ENCODE measurements at places on chromosomes 2 and 18.

- DNase-seq: no peak
Measured at GRCh38 chr2:157404363-157404762, 39.5 kb downstream of the CYTIP start.

GRCh38 chr18:50277942-50278341 lies 3.4 kb downstream of the MBD1 start:
- peak; percentile 42 for DNase-seq

DNA sequence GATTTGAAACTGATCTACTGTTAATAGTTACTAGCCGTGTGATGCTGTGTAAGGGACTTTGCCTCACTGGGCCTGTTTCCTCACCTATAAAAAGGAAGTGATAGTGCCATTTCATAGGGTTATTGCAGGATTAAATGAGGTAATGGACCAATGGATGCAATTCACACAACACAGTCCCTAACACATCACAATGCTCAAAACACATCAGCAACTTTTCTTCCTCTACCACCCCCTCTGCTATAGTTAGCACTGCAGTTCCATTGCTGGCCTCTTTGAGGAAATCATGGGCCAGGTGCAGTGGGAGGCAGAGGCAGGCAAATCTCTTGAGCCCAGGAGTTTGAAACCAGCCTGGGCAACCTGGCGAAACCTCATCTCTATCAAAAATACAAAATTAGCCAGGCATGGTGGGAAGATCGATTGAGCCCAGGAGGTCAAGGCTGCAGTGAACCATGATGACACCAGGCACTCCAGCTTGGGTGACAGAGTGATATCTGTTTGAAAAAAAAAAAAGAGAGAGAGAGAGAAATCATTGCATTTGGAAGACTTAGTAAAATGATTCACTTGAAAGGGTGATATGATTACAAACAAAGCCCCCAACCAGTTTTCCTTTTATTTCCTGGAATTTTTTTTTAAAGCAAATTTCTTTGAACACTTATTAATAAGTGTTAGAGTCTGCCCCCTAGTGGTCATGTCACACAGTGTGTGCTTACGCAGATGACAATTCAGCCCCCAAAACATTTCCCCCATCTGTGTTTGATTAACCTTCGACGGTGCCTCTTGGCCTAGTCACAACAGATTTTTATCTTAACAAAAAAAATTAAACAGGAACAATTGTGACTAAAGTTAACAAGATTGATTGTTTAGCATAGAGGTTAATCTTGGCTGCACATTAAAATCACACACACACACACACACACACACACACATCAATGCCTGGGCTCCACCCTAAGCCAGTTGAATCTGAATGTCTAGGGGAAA lies 88.6 kb upstream of the BCL11A start:
- DNase-seq: peak; percentile 49

DNA sequence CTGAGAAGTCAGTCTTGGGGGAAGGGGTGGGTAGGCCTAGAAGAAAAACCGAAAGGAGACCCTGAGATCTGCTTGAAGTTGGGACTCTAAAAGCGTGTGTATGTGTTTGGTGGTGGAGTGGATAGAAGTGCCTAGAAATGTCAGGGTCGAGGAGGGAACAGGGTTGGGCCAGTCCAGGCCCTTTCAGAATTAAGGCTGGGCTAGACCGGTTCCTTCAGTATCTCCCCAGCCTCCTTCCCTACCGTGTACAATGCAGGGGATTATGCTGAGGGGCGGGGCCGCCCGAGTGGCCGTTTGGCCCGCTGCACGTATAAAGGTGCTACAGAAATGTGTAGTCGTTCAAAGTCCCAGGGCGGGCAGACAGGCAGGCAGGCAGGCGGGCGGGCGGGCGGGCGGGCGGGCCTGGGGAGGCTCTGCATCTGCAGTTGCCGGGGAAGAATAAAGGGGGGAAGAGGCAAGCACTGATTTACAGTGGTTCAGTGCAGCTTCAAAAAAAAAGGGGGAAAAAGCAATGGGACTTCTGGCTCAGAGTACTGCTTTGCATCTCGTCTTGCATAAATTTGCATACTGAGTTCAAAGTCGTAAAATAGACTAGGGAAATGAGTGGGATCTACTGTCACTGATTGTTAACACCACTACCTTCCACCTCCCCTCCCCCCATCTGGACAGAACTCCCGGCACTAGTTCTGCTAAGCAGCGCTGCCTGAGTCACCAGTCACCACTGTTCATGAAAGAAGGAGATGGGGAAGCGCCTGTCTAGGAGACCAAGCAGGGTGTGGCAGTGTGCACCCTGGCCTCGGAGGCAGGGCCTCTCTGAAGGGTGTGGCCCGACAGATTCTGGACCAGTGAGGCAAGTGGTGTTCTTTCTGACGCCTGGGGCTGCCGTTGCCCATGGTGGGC lies 3.6 kb downstream of the IGFBP2 start:
- peak; percentile 72 for DNase-seq

GRCh38 chr2:16526193-16526592 lies 139.4 kb downstream of the CYRIA start:
- DNase-seq: no peak

GRCh38 chr2:36337354-36337753 lies 18.2 kb upstream of the CRIM1 start:
- DNase-seq: no peak

- peak; percentile 83 for DNase-seq
Measured at GRCh38 chr18:59640721-59641120, 56.5 kb downstream of the CCBE1 start.

GRCh38 chr2:129859175-129859574 lies 120.3 kb upstream of the RAB6C start:
- peak; percentile 5 for DNase-seq

DNA sequence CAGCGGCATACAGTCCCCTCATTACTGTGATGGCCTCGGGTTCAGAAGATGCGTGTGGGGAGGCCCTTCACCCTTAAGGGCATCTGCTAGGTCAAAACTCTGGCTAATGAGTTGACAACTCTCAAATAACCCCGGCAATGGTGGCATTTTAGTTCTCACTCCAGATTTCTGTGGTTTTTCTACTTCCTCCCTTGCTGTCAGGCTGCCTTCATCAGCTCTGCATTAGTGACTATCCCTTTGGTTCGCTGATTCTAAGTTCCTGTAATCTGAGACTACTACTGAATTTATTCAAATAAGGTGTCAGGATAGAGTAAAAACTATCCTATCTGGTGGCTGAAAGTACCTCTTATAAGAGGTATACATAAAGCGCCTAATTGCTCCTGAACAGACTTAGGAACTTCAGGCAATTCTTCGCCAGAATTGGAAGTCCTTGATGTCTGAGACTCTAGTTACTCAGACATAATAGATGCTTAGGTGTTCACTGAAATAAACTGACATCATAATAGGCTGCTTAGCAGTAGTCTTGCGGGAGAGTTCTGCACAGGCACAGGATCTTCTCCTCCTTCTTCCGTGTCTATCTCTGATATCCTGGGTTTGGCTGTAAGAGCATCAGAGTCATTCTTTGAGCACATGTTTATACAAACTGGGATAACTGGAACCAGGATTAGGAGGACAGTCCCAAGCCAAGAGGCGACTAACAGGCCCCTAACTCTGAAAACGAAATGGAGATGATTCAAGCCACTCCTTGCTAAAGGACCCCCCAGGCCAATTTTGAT lies 194.5 kb downstream of the DNER start:
- DNase-seq: no peak

DNA sequence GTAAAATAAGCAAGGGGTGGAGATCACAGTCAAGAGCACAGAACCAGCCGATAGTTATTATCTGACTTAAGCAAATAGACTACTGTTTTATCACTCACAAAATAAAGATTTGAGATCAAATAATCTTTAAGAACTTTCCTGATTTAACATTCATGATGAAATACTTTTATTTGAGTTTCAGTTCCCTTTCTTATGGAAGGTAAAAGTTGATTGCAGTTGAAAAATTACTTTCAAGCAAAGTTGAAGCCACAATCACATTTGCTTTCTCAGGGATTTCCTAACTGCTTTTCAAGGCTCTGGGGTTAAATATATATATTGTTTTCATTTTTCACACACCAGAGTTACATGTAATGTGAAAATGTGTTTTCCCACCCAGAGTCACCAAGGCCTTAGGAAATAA lies 599.5 kb downstream of the KCNJ3 start:
- DNase-seq: no peak

DNA sequence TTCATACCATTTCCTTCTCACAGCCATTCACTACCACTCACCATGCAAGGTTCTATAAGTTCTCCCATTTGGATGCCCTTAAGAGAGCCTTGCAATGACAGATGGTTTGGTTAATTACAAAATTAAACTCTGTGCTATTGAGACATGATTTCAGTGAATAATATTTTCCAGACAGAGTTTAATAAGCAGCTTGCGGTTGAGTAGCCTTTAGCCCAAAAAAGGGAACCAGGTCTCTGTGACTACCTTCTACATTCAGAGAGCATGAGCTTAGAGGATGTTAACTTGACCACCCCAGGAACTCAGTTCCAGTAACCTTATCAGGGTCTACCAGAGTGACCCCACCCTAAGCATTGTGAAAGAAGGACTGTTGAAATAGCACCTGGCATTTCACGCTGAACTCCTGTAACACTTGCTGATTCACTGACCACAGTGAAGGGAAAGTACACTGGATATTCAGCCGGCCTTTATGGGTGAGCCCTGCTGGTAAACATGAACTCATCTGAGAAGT lies 1173.1 kb upstream of the ZEB2 start:
- DNase-seq: peak; percentile 40

GRCh38 chr2:222241128-222241870 lies 57.5 kb downstream of the PAX3 start:
- no peak for DNase-seq

DNA sequence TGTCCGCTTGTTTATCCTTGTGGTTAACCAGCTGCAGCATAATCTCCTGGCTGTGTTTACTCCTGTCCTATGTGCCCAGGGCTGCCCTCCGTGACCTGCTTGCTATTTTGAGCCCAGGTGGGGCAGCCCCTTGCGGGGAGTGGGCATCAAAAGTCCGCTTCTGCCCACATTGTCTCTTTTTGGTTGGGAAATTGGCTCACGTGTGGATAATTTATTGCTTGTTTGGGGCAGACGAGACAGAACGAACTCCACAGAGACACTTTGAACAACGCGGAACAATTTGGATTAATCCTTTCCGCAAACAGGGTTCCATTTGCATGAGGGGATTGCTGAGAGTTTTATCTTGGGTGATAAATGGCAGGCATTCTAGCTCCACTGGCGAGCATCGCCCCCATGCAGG lies 8.1 kb upstream of the CXCR4 start:
- DNase-seq: no peak

DNA sequence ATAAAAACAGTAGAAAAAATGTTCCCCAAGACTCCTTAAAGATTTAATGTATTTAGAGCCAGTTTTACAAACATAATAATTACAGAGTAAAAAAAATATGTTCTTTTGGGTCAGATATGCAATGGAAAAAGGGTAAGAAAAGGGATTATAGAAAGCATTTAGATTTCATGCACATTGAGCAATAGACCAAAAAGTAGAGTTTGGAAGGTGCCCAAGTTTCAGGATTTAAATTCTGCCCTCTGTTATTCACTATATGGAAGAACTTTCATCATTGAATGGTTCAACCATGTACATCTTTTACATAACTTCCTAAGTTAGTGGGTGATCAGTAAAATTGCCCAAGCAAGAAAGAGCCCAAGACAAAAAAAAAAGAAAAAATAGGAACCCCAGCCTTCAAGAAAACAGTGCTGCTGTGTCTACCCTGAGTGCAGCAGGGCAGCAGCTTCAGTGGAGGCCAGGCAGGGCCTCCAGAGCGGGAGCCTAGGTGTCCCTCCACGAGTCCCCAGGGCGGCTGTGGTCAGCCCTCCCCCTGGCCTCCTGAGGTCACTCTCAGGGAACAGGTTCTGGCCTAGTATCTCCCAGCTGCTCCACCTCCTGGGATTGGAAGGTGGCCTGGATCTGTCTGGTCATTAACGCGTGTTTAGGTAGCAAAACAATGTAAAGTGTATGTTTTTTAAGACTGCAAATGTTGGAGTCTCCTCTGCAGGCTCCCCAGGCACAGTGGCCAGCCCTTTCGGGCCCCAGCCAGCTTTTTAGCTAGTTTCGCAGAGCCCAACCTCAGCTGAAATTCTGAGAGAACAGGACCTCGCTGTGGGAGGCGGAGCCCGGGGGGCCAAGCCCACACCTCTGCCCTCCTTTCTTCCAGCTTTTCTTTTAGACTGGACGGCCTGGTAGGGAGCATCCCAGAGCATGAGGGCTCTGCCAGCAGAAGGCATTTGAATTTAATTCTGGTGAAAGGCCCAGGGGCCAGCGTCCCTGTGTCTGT lies 77.3 kb downstream of the TEX51 start:
- DNase-seq: no peak

GRCh38 chr2:203960811-203961210 lies 24.2 kb downstream of the ICOS start:
- peak; percentile 20 for DNase-seq

DNA sequence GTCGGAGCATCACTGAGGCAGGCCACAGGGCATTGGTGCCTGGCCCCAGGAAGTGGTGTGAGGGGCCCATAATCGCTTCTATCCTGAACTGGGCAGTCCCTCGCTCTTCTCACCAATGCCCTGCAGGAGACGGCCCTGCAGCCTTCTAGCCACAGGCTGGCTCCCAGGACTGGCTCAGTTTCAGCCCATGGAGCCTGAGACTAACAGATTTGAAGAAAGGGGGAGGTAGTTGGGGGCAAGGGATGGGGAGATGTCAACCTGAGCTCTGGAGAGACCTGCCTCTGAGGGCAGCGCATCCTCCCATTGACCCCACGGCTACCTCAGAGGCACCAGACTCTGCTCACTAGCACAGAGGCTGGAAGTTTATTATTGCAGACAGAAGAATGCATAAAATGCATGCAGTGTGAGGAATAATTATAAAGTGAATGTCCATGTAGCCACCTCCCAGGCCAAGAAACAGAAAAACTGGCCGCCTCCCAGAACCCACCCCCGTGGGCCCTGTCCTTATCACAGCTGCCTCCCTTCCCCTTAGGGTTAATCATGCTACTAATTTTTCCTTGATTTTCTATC lies 1.4 kb downstream of the TOGARAM2 start:
- peak; percentile 33 for DNase-seq

DNA sequence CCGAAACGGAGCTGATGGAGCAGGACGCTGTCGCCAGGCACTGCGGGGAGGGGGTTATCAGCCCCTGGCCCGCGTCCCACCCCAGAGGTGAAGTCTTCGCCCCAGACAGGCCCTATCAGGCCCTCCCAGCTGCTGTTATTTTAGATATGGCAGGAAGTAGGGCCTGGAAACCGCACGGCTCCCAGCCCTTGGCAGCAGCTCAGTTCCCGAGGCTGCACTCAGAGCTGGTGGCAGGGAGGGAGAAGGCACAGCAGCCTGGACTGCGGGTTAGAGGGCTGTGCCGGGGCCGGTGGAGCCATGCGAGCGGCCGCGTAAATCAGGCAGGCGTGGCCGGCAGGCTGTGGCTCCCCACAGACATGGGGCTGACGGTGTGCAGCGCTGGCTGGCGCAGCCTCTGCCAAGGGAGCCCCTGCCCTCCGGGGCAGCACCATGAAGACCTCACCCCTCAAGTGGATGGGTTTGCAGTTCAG lies 111.4 kb downstream of the NFATC1 start:
- DNase-seq: peak; percentile 71

DNA sequence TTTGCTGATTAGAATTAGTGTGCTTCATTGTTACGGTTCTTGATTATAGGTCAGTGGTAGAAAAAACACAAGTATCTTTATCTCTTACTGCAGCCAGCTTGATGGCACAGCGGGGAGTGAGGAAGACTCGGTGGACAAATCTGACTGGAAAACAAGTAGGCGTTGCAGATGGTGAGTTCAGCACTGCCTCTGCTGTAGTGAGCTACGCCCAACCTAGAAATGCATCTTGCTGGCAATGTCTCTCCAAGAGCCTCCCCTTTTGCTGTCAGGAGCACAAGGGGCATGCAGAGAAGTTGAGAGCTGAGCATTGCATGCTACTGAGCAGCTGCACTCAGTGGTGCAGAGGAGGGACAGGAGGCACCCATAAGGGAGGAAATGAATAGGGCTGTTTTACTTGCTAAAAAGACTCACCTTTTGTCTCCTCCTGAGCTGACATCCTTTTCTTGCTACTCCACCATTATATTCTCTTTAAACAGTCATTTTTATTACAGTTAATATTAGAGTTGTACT lies 977.3 kb upstream of the ACVR2A start:
- DNase-seq: no peak
